Urothelium cell line (cell line): ENCODE measurements at places on chromosomes 2 and 18.

GRCh38 chr18:34990597-34990996, 50.6 kb upstream of the MAPRE2 start:
- no peak for DNase-seq

GRCh38 chr2:125842041-125842440, 813.9 kb upstream of the GYPC start:
- no peak for DNase-seq

GRCh38 chr2:65722028-65722778, 289.8 kb upstream of the SPRED2 start:
- DNase-seq: peak; percentile 29

DNA sequence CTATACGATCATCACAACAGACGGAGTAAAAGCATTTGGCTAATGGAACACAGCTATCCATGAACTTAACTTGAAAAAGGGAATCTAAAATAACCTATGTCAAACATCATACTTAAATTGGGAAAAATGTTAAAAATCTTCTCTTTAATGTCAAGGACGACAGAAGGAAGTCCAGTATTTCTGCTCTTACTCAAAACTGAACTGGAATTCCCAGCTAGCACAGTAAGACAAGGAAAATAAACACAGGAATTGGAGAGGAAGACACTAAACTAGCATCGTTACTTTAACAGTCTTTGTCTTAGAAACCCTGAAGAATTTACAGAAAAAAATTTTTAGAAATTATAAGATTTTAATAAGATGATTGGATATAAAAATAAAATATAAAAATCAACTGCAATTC, 112.6 kb downstream of the HDAC4 start:
- DNase-seq: no peak

DNA sequence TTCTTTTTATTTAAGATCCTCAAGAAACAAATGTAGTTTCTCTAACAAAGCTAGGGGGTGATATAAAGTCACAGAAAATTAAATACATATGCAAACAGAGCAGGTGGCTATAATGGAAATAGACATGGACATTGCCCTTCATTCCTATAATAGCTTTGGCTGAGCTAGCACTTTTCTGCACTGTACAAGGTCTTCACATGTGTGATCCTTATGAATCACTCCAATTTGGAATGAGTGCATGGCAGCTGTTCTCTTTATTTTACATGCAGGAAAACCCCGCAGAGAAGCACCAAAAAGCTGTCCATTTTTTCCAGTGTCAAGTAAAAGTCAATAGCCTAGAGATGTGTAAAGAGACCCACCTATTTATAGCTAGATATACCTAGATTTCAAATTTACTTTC, 747.4 kb upstream of the SLC8A1 start:
- DNase-seq: no peak

DNA sequence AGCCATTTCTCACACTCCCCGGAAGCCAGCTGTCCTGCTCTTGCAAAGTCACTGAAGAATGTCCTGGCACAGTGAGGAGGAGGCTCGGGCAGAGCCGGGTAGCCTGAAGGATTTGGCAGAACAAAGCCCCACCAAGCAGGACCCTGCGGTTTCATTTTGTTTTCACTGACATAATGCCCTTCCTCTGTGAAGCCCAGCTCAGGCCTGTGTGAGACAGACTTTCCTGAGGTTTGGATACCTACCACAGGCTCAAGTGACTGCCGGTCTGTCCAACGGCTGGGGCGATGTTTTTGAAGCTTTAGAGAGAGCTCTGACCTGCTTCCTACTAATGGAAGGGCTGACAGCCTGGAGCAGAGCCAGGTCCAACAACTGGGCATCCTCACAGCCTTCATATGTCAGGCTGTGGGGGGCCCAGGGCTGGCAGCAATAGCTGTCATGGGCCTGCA, 99.8 kb upstream of the FZD7 start:
- peak; percentile 39 for DNase-seq
